ENCODE measurements at places on chromosomes 3 and 15.

GRCh38 chr3:122880624-122881023 is 85.8 kb downstream of the SLC49A4 start:
- no peak for DNase-seq

- DNase-seq = no peak
Measured at GRCh38 chr3:197398286-197398878, 100.0 kb upstream of the DLG1 start.

DNA sequence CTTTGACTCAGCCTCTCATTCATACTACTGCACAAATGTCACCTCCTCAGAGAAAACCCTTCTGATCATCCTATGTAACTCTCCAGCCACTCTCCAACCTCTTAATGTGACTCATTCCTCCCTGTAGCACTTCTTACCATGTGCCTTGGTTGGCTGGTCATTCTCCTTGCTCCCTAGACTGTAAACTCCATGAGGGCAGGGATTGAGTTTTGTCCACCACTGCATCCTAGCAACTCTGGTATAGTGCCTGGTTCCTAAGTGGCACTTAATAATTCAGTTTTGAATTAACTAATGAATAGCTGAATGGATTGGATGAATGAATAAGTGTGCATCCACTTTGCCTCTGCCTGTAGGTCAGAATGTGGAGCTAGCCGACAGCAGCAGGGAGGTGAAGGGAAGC is 202.5 kb upstream of the HES1 start:
- no peak for DNase-seq

DNA sequence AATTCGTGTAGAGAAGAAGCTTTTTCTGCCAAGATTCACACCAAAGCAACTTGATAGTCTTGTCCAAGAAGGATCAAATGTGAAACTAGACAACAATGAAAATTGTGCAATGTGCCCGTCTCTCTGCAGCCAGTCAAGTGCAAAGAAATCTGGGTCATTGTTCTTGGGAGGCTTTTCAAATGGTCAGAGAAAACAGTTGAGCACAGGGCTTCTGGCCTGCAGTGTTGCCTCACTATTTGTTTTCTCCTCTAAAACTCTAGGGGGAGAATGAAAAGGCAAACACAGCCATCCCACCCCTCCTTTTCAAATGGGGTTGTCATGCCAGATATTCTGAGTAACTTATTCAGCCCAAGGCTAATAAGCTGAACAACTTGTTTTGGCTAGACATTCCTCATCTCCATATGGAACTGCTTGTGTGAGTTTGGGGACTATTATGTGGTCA is 417.6 kb upstream of the CDIN1 start:
- no peak for DNase-seq

- DNase-seq = no peak
Measured at GRCh38 chr15:80957556-80957955, 32.1 kb downstream of the MESD start.

DNA sequence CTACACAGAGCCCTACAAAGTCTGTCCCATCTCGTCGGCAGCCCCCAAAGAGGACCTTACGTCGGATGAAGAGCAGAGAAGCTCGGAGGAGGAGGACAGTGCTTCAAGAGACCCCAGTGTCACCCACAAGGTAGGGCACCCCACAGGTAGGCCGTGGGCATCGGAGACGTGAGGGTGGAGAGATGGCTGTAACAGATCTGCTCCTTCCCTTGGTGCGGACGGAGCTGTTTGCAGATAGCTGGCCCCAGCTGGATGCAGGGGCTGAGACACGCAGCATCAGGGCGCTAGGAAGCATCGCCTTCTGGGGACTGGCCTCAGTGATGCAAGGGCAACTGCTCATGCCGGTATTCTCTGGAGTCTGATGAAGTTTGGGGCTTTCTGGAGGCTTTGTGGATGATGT is 45.4 kb downstream of the FGD5 start:
- no peak for DNase-seq

DNA sequence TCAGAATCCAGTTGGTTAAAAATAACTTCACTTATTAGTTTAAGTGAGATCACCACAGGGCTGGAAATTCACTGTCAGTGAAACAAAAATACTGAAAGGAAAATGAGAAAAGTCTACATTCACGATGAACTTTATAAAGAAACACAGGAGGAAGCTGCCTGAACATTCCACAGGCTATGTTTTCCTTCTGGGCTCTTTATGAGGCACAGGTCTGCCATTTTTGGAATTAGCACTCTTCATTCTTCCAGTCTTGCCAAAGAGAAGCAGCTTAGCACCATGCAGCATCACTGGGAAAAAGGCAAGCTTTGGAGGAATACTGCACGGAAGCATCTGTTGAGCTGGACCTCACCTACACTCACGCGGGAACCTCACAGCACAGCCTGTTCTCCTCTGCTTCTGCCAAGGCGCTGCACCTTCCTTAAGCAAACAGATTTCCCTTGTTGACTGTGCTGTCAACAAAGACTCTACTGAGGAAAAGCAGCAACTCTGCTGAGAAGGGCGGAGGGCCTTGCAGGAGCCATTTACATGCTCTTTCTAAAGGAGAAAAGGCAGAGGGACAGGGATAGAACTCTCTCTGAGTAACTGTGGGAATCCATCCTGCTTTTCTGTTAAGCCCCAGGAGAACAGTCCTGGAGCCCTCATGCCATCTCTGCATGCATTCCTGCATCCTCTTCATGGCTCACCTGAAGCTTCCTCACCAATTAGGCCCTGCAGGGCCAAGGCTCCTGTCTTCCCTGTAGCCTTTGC is 15.7 kb downstream of the SUSD5 start:
- DNase-seq = no peak

DNA sequence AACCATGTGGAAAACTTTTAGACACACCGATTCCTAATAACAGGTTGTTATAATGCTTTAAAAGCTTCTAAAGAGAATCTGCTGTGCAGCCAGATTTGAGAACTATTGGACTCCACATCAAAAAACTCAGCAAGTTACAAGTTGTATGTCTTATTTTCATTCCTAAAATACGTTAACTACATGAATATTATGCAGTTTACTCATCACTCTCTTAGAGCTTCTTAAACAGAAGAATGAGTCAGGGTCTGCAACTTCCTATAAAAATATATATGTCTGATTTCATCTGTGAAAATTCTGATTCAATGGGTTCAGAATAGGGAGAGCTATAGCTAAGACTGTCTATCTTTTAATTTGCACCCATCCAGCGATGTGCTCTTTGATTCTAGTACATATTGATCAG is 244.2 kb upstream of the EPHA3 start:
- no peak for DNase-seq

DNA sequence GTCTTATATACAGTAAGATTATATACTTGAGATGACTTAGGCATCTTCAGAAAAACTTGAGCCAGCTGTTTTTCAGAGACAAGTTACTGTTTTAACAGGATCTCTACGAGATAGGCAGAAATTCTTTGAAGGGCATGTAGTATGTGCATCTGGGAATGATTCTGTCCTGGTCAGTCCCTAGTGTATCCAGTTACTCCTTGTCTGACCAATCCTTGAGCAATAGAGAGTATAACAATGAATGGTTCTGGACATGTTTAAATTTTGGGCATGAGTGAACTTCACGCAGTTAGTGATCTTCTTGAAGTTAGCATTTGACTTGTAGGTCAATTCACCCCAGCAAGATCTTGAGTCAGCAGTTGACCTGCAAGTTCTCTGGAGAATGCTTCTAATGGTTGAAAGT is 24.7 kb upstream of the HHLA2 start:
- DNase-seq = no peak

- DNase-seq = no peak
Measured at GRCh38 chr3:24899901-24900603, 405.4 kb upstream of the THRB start.

DNA sequence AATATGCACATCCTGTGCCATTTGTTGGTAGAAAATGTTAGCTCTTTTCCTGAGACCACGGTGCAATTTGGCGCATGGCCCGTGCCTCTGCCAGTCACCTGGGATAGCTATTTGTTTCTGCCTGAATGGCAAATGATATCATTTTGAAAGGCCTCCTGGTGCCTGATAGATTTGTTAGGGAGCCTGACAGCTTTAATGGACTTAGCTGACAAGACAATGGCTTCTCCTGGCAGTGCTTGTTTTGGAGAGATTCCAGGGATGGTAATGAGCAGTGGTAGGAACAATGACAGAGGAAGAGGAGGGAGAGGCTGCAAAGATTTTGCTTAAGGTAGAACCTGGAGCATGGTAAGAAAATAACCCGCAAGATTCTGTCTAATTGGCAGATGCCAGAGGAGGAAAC is 268.5 kb downstream of the CLSTN2 start:
- no peak for DNase-seq

- no peak for DNase-seq
Measured at GRCh38 chr3:45943207-45943846, at the start of gene CXCR6. Gene CXCR6 (plus strand): TSS chr3:45943464. CDS start chr3:45946482, 3,018 bp downstream.

- peak; percentile 14 for DNase-seq
Measured at GRCh38 chr3:116815831-116816588, 106.4 kb downstream of the TUSC7 start.

- no peak for DNase-seq
Measured at GRCh38 chr3:25130724-25131520, 297.1 kb upstream of the RARB start.

GRCh38 chr3:190092250-190092649 is 28.4 kb downstream of the P3H2 start:
- no peak for DNase-seq

- DNase-seq = no peak
Measured at GRCh38 chr15:20351448-20351971, 190.1 kb downstream of the GOLGA6L6 start.

DNA sequence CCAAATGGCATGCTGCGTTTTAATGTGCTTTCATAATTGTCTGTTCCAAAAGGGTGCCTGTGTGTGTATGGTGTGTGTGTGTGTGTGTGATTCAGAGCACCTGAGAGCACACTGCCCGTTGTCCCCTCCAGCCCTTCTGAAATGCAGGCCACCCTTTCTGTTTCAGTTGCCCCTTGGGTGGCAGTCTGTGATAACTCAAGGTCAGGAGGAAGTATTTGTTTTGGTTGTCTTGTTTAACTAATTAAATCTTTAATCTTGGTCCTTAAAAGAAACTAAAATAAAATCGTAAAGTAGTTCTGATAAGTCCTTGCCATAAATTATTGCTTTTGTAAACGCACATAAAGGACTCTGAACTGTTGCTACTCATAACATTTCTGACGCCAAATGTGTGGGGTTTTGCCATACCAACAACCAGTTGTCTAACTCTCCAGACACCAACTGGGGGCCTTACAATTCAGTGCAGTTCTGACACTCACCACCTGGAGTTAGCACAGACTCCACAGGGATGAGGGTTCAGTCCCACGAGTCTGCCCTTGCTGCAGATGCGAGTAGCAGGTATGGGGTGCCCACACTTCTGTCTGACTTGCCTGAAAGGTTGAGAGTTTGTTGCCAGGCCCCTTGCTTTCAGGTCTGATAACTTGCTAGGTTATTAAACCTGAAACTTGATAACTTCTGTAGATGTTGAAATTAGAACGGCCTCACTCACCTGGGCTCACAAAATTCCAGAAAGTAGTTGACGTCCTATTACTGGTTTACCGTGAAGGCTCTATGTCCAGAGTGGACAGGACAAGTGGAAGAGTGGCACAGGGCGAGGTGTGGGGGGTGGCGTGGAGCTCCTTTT is 157.3 kb downstream of the IGF1R start:
- no peak for DNase-seq

GRCh38 chr3:36846406-36846805 is 82.1 kb upstream of the DCLK3 start:
- no peak for DNase-seq

- no peak for DNase-seq
Measured at GRCh38 chr3:47897954-47898353, 95.0 kb downstream of the DHX30 start.

DNA sequence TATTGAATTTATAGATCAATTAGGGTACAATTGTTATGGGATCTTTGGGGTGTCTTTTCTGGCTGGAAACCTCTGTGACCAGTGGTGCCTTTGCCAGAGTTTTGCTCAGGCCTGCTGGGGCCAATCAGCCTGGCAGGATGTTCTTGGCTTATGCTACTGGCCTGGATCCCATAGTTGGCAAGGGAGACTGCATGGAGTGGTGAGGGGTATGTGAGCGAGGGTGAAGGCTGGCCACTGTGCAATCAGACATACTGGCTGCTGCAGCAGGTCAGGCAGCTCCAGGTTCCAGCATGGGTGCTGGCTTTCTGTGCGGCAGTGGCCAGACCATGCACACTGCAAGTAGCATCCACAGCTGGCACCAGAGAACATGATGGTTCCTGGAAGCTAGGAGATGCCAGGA is 1053.2 kb upstream of the GBE1 start:
- DNase-seq = no peak

DNA sequence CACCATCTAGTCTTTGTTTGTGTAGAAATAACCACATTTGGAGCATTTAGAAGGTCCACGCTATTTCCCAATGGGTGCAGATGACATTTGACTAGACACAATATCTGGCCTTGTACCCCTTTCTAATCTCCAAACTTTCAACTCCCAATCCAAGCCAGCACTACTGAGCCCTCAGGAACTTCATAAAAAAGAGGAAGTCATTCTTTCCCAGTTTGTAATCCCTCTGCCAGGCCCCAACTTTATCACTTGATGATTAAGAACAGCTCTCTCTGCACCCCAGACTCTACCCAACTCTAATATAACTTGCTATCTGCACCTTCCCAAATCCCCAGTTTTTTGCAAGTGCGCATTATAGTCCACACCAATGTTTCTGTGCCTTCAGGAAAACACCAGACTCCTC is 170.2 kb downstream of the KCNMB2 start:
- no peak for DNase-seq

DNA sequence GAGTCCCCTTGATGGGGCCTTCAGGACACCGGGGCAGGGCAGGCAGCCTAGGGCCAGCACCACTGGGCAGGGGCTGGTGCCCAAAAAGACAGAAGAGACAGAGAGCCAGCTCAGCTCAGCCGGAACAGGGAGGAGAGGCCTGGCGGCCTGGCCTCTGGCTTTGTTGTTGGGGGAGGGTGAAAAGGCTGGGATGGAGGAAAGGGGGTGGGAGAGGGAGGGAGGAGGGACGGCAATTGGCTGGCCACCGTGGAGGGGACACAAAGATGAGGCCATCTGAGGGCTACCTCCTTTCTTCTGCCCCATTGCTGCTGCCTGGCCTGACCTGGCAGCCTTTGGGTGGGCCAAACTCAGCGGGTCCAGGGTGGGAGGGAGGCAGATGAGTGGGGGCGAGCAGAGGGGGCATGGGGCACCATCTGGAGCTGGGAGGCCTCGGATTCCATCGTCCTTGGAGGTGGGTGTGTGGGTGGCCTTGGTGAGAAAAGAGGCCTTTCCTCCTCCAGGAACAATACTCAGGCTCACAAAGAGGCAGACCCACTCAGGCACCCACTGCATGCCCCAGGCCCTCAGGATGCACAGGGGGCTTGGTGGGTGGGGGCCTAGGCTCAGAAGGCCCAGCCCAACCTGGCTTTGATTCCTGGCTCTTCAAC is 9.3 kb downstream of the EFCC1 start:
- DNase-seq = no peak

DNA sequence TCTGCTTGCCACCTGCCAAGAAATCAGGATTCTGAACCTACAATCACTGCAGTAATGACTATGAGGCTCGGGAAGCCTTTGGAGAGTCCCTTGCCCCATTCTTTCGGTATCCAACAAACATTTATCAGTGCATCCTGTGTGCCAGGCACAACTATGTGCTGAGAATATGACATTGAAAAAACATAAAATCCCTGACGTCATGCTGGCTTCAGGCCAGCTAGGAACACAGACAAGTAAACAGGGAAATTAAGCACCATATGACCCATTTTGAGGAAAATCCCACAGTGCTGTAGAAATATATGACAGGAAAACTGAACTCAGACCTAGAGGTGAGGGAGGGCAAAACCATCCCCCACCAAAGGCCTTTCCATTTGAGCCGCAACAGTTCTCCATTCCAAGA is 34.1 kb upstream of the DET1 start:
- DNase-seq = no peak

GRCh38 chr15:51579012-51579411 is 43.6 kb downstream of the DMXL2 start:
- no peak for DNase-seq

- DNase-seq = no peak
Measured at GRCh38 chr15:96428742-96429141, 98.2 kb downstream of the NR2F2 start.

Measured in left renal pelvis (tissue), 4 donors.